ENCODE measurements at places on chromosomes 7 and 10.

DNA sequence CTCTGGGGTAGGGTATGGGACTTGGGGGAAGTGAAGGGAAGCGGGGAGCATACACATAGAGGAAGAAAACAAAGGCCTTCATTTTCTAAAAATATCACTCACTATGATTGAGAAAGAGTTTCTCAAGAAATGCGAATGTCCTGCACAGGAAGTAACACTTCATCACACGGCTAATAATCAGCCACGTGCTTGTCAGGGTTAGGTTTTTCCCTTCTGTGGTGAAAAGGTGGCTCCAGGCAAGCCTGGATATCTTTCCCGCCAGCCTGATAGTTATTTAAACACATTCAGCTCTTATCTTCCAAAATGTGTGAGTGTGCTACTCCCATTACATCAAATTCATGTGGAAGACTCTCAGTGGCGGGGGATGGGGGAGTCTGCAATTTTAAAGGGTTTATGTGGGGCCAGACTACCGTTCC is 166.4 kb upstream of the ADO start:
- no peak for DNase-seq

DNA sequence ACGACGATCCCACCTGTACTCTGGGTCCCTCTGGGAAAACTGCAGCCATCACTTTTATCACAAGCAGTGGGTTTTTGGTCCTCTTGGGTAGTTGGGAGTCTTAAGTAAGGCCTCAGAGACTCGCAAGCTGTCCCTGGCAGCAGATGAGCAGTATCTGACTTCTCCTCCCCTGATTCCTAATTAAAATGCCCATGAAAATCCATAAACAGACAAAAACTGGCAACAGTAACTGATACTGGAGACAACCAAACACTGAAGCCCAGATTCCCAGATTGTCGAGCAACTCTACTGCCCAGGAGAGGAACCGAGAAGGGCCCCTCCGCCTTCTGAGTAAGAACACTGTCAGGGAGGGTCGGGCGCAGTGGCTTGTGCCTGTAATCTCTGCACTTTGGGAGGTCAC is 333.8 kb downstream of the CALN1 start:
- no peak for DNase-seq

GRCh38 chr7:3067193-3067592 is 23.5 kb upstream of the CARD11 start:
- no peak for DNase-seq

- DNase-seq, result no peak
Observed at GRCh38 chr10:89566095-89566950, 30.9 kb upstream of the SLC16A12 start.

DNA sequence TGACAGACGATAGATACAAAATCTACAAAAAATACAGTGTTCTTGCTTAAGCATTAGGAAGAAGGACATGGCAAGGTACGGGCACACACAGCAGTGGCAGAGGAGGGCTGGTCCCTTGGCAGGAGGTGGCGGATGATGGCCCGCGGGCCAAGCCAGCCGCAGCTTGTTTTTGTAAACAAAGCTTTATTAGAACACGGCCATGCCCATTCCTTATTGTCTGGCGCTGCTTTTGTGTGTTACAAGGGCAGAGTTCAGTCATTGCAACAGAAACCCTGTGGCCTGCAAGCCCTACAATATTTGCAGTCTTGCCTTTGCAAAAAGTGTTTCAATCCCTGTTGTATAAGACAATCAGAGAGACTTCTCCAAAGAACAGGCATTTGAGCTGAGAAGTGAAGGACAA is 30.7 kb downstream of the FGFR2 start:
- no peak for DNase-seq

DNA sequence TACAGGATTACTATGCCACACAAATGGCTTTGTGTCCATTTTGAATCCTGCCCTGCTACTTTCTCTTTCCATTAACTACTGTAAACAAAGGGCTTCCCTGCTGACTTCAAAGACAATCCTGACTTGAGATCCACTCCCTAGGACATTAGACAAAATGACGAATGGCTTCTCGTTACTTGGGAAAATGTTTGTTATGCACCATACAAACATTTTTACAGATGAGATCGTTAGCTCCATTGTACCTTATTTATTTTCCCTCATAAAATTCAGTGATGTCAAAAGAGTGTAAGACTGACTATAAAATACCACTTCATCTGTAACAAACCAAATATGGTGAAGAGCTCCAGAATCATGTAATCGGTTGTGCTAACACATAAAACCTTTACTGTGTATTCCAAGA is 121.8 kb downstream of the CD36 start:
- DNase-seq, result no peak

GRCh38 chr7:134875867-134876266 is 96.4 kb downstream of the CALD1 start:
- peak; percentile 32 for DNase-seq

GRCh38 chr10:132804785-132805426 is 19.0 kb upstream of the NKX6-2 start:
- DNase-seq, result no peak

DNA sequence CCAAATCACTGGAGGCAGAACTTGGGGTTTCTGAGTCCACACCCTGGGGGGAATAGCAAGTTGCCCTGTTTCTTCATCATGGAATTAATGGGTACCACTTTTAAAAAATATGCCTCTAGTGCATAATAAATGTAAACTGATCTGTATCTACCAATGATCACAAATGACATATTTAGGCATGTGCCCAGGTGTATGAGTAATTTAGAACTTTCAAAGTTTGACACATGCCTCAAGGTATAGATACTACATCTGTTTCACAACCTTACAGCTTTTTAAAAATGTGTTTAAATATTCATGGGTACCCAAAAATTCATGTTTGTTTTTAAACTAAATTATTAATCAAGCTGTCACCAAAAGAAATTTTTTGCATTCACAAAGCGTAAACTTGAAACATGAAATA is 226.0 kb downstream of the KIAA1217 start:
- DNase-seq, result no peak

GRCh38 chr7:111459757-111460280 is 102.5 kb downstream of the IMMP2L start:
- no peak for DNase-seq

- DNase-seq, result no peak
Observed at GRCh38 chr7:110637252-110637651, 453.7 kb upstream of the LRRN3 start.

- no peak for DNase-seq
Observed at GRCh38 chr7:136891850-136892249, 23.4 kb downstream of the CHRM2 start.

DNA sequence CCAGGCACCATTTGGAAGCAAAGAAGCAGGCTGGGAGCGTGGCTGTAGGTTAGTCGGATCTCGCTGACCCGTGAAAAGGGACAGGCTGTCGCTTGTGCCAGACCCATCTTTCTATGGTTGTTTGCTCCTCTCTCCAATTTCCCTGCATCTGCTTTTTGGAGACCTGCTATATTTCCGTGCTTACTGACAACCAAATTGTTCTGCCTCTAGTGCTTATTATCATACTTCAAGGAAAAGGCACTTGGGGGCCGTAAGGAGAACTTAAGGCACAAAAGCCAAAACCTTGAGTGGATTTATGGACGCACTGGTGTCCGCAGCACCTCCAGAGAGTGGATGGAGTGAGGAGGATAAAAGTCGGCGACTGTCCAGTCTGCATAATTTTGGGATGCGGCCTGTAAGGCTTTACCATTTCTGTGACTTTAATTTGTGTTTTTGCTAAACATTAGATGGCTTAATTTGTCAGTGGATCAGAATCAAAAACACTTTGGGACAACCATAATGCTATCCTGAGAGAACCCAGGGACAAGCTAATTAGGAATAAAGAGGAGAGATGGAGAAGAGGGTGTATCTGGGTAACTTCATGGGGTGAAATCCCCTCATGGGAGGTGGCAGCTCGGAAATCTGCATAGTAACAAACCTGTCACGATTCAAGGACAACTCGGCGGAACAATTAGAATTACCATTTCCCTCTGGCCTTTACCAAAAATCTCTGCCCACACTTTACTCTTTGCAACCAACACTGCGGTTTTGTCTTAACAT is 206.7 kb downstream of the HDAC9 start:
- no peak for DNase-seq

GRCh38 chr7:111678986-111679385 is 116.7 kb upstream of the IMMP2L start:
- DNase-seq, result no peak

DNA sequence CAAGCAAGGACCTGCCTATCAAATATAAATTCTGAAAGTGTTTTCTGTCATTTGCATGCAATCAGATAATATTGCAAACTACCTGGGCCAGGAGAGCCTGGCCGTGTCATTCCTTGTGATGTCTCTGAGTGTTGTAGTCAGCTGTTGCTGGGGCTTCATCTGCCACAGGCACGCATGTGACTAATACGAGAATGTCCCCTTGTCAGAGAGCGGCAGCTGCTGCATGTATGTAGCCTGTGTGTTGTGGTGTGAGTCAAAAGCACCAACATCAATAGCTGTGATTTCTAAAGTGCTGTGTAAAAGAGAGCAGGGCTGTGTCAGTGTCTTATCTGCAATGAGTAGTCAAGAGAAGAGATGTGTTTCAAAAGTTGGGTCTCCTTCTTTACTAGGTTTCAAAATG is 155.4 kb downstream of the POU6F2 start:
- DNase-seq, result no peak

GRCh38 chr10:132959559-132959961 is 17.2 kb upstream of the CFAP46 start:
- DNase-seq, result no peak

GRCh38 chr10:34768261-34768971 is 46.7 kb downstream of the PARD3 start:
- DNase-seq, result peak; percentile 61

DNA sequence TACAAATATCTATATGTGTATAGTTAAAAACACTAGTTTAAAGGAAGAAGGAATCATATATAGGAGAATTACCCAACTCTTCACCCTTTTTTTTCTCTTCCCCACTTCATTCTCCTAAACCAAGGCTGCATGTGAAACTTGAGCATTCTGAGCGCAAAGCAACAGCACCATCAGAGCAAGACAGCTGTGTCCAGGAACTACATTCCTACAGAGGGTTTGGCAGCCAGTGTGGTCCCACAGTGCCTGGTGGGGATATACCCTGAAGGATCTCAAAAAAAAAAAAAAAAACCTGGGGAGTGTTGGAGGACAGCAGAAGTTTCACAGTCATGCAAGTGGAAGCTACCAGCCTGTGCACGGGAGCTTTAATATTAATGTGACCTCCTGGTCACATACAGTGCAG is 310.4 kb downstream of the CTNNA3 start:
- DNase-seq, result no peak

- DNase-seq, result no peak
Observed at GRCh38 chr10:17590969-17591645, 26.1 kb downstream of the HACD1 start.

GRCh38 chr7:22201186-22201880 is 155.6 kb downstream of the RAPGEF5 start:
- DNase-seq, result no peak

DNA sequence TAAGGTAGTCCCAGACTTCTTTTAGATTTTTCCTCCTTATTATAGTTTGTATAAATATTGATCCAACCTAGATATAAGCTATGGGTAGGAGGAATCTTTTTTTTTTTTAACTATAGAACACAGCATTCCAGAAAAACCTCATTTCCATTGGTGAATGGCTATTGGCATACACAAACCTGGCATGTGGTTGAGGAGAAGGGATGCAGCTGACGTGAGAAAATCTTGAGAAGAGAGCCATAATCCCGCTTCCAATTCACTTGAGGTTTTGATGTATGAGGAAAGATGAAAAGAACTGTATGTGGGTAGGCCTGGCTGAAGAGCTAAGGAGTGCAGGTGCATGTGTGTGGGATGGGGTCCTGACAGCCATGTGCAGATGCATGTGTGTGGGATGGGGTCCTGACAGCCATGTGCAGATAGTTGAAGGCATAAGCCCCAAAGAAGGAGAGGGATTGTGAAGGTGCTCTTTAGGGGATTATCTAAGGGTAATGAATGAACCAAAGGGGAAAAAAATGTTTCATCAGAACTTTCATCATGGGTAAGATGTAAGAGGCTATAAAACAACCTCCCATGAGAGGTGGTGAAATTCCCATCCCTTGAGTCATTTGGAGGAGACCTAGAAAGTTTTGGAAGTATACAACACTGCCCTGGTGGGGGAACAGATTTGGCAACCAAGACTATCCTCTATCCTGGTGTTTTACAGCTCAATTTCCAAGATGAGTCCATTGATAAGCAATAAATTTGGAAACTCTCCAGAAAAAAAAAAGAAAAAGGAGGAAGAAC is 3.8 kb upstream of the PKD2L1 start:
- no peak for DNase-seq

- no peak for DNase-seq
Observed at GRCh38 chr7:44769376-44769775, 20.7 kb downstream of the ZMIZ2 start.

DNA sequence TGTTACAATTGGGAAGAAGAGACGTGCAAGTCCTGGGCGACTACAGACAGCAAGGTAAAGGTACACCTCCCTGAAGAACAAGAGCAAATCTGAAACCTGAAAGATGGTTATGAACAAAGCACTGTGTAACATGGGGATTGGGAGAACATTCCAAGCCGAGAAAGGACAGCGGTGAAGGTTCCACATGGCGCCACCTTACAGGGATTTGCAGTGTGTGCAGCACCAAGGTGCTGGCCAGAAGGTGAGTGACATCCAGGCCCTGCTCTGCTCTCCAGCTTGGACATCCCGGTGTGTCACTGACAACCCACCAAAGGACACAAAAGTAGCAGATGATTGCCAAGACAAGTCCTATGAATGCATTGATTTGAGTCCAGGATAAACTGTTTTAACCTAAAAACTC is 88.2 kb upstream of the MKX start:
- no peak for DNase-seq

GRCh38 chr7:28068811-28069216 is 111.8 kb downstream of the JAZF1 start:
- DNase-seq, result no peak
